ENCODE measurements at places on chromosomes 13 and 19.

DNA sequence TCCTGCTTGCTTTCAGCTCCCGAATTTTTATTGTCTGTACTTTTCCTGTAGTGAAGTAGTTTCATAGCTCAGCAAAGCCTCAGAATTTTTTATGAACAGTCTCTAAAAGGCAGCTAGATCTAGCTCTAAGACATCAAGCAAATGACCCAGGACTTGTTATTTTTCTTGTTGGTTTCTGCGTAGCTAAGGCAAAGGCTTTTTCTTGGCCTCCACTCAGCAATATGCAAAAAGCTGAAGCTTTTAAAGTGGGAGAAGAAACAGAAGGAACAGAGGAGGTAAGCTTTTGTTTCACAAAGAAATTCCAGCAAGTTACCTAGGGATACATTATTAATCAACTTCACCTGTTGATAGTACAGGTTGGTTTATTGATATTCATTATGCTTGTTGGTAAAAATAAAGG, 235.9 kb downstream of the PCDH20 start:
- DNase-seq, result no peak

DNA sequence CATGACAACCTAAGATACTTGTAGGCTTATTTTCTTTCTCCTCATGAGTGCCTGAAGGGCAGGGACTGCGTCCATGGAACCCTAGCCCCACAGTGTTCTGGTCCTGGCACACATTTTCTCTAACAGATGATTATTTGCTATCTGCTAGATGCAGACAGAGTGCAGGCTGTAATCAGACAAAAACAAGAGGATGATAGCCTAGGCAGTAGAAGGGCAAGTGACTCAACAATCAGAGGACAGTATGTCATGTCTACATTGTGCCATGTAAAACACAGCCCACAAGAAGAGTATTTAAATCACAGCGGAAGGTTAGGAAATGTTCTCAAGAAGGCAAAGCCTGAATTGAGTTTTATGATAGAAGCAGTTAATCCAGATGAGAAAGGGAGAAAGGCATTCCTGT, 29.3 kb downstream of the MIPEP start:
- DNase-seq, result no peak

DNA sequence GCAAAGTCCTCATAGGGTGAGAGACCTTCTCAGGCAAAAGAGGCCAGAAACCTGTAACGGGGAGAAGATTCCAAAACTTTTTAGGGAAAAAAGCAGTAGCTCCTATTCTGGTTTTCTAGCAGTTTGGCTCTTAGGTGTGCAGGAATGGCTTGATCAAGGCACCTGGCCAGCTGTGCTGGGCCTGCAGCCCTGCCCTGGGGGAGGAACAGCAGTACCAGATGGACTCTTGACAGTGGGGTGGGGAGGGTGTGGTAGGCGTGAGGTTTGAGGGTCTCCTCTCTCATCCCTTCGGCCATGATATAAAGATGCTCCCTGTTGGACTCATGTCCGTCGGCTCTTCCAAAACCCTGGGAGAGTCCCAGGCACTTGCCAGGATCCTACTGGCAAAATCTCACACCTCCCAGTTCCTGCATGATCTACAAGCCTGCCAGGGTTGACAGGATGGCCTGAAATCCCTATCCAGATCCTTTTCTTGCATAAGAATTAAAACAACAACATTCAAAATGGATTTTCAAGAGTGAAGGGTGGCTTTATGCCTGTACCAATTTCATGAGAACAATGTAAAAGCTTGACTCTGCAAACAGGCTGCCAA, 120.4 kb downstream of the IER2 start:
- no peak for DNase-seq

- DNase-seq, result no peak
Measured at GRCh38 chr13:25691654-25692053, 319.9 kb downstream of the ATP8A2 start.

GRCh38 chr19:42250183-42250665, 4.7 kb downstream of the ERF start:
- DNase-seq, result no peak

DNA sequence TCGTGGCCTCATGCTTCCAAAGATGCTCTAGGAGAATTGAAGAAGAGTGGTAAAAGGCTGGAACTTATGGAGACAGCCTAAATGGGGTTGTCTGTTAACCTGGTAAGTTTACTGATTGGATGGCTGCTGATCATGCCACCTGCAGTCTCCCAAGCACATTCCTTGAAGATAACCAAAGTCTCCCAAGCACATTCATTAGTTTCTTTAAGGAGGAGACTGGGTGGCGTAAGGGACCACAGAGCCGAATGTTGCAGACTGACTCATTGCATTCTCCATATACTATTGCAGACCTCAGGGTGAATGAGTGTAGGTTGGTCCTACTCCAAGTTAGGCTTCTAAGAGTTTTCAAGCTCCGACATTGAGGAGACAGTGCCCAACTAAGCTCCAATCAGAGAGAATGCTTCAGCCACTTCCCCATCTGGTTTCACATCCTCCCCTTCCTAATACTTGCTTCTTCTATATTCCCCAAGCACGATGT, at the start of gene IGFL3:
IGFL3 (minus strand) TSS at position 51 of the 478 bp plus-strand sequence; CDS start at position 12, 39 bp downstream.
- no peak for DNase-seq

DNA sequence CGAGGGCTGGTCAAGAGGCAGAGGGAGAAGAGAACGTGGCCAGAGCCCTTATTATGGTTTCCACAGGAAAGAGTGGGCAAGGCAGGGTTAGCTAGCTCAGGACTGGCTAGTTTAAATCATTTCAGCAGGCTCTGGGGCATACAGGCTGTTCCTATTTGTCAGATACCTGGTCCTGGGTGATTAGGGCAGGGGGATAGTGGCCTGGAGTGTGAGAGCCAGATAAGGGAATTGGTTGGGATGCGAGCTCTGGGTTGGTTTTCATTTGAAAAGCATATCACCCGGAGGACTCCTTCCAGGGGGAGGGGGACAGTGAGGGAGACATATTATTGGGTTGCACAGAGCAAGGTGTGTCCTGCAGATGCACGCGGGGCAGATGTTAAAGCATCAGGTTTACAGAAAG, 75.3 kb upstream of the CLDN10 start:
- no peak for DNase-seq

- DNase-seq, result no peak
Measured at GRCh38 chr19:41720103-41720502, 11.7 kb downstream of the CEACAM5 start.

- no peak for DNase-seq
Measured at GRCh38 chr13:89726690-89727435, 1620.6 kb upstream of the MIR17HG start.

GRCh38 chr19:14432791-14433553, at the start of gene PKN1:
Gene PKN1, plus strand, starts transcription at chr19:14433306. Its CDS starts 216 bp downstream, at chr19:14433522.
- DNase-seq, result no peak

DNA sequence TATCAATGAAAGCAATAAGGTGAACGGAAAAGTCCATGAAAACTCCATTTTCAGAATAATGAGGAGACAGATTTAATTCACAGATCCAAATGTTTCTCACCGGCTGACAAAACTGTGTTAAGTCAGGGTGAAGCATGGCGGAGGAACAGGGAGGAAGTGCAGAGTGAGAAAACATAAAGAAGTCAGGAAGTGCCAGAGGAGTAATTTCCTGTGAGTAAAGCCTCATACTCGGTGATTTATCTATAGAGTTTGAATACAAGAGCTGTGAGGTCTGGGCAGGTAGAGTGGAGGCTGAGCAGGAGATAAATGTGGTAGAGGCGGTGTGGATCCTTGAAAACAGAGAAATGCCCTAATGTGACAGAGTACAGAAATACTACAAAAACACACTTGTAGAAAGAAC, 11.4 kb downstream of the CARD8 start:
- no peak for DNase-seq

- DNase-seq, result no peak
Measured at GRCh38 chr19:2634228-2634951, 68.1 kb downstream of the GNG7 start.

DNA sequence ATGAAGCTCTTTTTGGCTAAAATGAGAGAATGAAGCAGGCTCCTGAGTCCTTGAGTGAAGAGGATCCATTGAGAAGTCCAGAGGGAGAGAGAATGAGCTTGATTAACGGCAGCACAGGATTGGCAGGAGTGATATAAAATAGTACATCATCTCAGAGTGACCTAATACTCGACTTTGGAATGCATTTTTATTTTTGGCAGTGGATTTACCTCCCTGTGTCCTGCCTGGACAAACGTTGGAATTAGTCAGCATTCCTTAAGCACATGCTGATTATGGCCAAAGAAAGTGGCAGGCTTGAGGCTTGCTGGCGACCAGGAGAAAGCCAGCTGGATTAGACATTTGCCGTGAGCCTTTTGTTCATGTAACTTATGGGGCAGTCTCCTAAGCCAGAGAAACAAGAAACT, 22.9 kb downstream of the LRCH1 start:
- DNase-seq, result no peak

DNA sequence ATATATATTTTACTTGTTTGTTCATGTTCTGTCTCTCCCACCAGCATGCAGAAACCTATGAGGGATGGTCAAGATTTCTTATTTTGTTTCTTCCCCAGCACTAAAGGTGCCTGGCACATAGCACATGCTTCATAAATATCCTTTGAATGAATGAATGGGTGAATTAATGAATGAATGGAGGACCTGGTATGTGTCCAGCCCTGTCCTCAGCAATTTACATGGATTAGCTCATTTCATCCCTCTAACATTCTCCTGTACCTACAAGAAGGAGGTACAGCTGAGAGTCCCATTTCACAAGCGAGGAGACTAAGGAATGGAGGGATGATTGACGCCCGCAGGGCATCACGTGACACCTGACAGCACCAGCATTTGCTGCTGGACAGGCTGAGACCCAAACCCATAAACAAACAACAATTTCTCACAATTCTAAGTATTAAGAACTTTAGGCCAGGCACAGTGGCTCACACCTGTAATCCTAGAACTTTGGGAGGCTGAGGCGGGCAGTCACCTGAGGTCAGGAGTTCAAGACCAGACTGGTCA, 6.8 kb upstream of the BCAT2 start:
- no peak for DNase-seq

- no peak for DNase-seq
Measured at GRCh38 chr19:39595950-39596349, 6.4 kb upstream of the LGALS13 start.

- DNase-seq, result no peak
Measured at GRCh38 chr19:17557466-17557865, 2.0 kb downstream of the COLGALT1 start.

DNA sequence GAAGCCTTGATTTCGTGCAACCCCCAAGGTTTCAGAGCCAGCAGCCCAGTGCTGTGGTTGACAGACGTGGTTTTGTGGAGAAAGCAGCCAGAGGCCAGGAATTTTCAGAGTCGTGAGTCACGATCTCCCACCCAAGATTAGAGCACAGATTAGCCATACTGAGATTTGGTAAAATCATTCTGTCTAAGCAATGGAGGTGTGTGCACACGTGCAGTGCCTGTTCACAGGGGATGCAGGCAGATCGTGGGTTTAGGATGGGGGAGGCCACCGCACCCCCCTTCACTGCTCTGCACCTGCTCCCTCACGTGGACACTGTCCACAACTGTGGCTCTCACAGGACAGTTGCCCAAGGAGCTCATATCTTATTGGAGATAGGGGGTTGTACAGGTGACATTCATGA, 46.6 kb upstream of the GPR183 start:
- DNase-seq, result no peak

All from prostate gland (tissue), 2 donors.